ENCODE measurements at places on chromosomes 4 and X.

GRCh38 chrX:17413228-17413627 lies 38.2 kb downstream of the NHS start:
- no peak for DNase-seq

- no peak for DNase-seq
Measured at GRCh38 chr4:89111833-89112563, 665 bp downstream of the TIGD2 start.

DNA sequence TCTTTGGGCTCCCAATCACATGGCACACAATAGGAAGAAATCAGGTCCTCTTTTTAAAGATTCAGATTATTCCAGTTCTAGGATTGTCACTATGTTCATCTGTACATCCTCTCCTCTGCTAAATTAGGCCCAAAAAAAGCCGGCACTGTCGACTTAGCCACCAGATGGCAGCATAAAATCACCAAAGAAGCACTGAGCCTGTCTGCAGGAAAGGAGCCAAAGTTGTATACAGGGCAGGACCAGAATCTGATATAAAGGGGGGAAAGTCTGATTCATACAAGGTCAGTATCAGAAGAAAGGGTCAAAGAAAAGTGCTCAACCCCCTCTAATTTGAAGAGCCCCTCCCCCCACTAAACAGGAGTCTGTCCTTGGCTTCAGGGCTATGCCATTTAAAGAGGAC lies 292.5 kb downstream of the CHIC1 start:
- peak; percentile 54 for DNase-seq

- DNase-seq = no peak
Measured at GRCh38 chr4:123924536-123924935, 527.9 kb downstream of the SPRY1 start.

DNA sequence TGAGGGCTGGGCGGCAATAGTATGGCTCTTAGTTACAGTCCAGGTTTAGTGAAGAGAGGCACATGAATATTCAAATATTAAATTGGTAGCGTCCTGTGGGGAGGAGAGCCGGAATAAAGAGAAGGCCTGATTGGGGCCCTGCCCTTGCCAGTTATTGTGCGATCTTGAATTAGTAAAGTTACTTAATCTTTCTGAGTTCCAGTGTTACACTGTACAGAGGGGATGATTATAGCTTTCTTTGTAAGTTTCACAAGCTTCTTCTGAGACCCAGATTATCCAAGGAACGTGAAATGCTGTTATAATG lies 1.2 kb downstream of the METAP1 start:
- no peak for DNase-seq

DNA sequence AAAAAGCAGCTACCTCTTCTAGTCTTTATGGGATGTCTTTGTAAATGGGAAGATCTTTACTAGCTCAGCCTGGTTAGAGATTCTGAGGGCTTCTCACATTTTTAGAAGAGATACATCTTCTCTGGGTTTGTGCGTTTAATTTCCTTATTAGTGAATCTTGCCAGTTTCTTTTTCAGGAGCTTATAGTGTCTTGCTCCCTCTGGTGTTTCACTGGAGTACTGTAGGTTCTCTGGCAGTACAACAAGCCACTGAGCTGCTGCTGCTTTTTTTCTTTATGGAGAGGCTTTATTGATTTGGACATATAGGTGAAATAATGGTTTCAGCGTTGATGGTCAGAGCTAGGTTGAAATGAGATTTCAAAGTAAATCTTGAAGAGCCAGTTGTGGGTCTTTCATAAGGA lies 82.9 kb downstream of the LAS1L start:
- peak; percentile 2 for DNase-seq

- no peak for DNase-seq
Measured at GRCh38 chrX:107936434-107936730, 45.8 kb downstream of the TEX13B start.

GRCh38 chr4:30972542-30972941 lies 252.4 kb downstream of the PCDH7 start:
- no peak for DNase-seq

DNA sequence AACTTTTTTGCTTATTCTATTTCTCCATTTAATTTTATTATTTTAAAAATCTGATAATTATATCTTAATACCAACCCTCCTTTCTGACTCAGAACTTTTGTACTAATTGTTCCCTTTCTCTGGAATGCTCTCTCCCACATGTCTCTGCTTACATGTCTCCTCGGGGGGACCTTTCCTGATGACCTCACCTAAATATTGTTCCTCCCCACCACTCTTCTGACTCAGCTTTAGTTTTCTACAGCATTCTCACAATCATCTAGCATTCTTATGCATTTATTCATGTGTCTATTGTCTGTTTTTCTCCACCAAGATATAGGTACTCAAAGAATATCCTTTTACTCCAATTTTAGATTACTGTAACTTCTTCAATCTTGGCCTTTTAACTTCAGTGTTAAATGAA lies 128.7 kb downstream of the MSL3 start:
- DNase-seq = no peak

- no peak for DNase-seq
Measured at GRCh38 chrX:37380924-37381323, 31.8 kb downstream of the PRRG1 start.

GRCh38 chr4:5639556-5639955 lies 68.8 kb downstream of the EVC2 start:
- no peak for DNase-seq

GRCh38 chr4:99816545-99817308 lies at the start of gene DAPP1:
TSS of gene DAPP1 (plus strand) at chr4:99816827. CDS start at chr4:99816914, 87 bp downstream.
- peak; percentile 70 for DNase-seq

DNA sequence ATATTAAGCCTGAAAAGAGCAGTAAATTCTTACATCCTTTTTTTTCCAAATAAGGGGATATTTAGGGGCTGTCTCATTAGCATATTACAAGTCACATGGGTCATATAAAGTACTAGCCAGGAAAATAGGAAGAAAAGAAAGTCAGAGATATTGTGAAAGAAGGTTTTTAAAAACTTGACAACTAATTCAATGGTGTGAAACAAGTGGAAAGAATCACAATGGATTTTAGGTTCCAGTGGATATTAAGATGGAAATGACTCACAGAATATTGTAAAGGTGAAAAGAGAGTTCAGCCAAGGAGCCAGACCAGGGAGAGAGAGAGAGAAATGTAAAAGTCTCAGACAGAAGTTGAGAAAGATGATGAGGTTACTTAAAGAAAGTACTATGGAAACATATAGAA lies 297.2 kb downstream of the IQCM start:
- DNase-seq = no peak
